ENCODE measurements at places on chromosomes 4 and X.

DNA sequence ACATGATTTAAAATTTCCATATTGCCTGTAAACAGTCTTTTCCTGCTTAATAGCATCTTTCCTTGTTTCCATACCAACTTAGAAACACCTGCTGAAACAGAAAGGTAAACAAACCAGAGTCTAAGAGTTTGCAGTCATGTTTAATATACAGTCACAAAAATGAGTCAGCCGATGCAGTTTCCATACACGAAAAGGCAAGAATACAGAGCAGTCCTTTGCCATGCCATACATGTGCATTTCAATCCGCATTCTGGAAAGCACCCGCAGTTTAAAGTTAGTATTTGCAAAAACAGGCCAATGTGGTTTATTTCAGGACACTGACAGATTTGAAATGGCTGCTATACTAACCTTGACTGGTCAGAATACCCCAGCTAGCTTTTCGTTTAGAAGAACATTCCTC, 32.1 kb downstream of the ASB5 start:
- DNase-seq: no peak

DNA sequence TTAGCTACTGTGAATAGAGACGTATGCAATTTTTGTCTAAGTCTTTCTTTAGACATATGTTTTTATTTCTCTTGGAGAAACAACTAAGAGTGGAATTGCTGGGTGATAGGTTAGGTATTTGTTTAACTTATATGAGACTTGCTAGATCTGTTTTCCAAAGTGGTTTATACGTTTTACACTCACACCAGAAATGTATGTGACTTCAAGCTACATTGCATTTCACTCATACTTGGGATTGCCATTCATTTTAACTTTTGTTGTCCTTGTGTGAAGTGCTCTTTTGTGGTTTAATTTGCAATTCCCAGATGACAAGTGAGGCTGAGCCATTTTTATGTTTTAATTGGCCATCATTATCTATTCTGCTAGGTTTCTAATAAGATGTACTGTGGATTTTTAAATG, 817.2 kb downstream of the GLUD2 start:
- no peak for DNase-seq

- peak; percentile 8 for DNase-seq
Measured at GRCh38 chr4:177480795-177481194, 38.6 kb upstream of the AGA start.

- DNase-seq: no peak
Measured at GRCh38 chrX:7943600-7944245, 16.5 kb upstream of the PNPLA4 start.

DNA sequence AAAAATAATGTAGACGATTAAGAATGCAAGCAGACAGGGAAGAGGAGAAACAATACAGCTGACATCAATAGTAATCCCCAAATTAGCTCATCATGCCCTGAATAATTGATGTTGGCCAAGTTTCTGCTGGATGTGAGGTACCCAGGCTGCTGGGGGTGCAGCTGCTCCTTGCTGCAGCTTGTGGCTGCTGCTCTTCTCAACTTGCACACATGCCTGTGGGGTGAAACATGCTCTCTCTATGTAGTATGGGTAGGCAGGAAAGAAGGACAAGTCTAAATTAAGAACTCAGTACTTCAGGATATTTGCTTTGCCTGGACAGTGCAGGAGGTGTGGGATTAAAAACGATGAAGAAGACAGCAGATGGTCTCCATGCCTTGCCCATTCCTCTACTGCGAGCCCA, 16.7 kb downstream of the EDA2R start:
- DNase-seq: no peak

DNA sequence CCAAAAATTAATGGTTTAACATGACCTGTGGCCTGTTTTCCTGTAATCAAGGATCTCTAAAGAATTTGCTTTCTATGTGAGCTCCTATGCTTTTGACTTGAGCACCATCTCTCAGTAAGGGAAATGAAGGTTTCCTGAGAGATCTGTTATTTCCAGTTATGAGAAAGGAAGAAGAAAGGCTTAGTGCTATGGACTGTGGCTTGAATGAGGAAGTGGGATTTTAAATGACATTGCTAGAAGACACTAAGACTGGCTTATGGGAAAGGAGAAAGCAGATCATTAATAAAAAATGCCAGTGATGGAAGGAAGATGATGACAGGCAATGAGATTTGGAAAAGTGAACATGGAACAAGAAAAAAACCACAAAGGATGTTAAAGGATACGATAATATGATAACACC, 285.4 kb downstream of the OPHN1 start:
- DNase-seq: no peak

GRCh38 chrX:56765811-56766553, 36.9 kb downstream of the NBDY start:
- no peak for DNase-seq

- DNase-seq: no peak
Measured at GRCh38 chr4:94933799-94934198, 176.0 kb downstream of the BMPR1B start.

GRCh38 chrX:22338740-22339139, 66.0 kb downstream of the CBLL2 start:
- peak; percentile 10 for DNase-seq

DNA sequence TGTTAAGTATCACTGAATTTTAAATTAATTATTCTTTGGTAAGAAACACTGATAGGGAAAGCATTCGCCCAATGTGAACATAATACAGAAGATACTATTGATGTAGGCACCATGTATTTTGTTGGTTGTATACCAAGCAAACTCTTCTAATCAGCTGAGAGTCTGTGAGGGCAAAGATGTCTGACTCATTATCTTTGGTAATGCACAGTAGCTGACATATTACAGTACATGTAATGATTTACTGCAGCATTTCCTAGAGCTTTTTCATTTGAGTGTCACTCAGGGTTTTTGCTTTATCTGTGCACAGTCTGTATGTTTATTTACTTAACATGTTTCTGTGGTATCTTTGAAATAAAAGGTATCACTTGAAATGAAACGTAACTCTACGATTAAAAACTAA, 49.2 kb downstream of the CENPVL3 start:
- no peak for DNase-seq

- no peak for DNase-seq
Measured at GRCh38 chr4:141395246-141395830, 174.6 kb downstream of the ZNF330 start.

GRCh38 chrX:43813898-43814297, 68.4 kb downstream of the MAOB start:
- peak; percentile 8 for DNase-seq

GRCh38 chr4:36323816-36324419, 42.5 kb downstream of the DTHD1 start:
- no peak for DNase-seq

- peak; percentile 34 for DNase-seq
Measured at GRCh38 chr4:106522839-106523238, 154.3 kb upstream of the GIMD1 start.

DNA sequence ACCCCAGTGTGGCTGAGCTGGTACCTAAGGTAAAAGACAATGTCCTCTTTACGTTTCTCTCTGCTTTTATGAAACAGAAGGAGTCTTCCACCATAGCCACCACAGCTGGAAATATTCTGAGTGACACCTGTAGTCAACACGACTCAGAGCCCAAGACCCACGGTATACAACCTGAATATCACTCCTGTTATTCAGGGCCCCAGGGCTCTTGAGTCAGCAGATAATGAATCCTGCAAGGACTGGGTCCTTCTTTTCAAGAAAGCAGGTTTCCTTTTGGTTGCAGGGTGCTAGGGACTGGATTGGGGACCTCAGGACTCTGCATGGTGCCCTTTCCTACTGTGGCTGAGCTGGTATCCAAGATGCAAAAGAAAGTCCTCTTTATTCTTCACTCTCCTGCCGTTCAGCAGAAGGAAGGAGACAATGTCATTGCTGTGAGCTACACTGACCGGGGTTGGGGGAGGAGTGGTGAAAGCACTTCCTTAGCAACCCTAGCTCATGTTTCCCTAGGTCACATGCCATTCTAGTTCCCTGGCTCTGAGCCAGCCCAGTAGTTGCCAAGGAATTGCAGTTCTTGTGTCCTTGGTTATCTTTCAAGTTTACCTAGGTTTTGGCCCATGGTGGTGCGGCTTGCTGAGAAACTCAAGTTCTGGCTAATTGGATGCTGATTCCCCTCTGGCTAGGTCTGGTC, 23.7 kb upstream of the UNC5C start:
- no peak for DNase-seq

DNA sequence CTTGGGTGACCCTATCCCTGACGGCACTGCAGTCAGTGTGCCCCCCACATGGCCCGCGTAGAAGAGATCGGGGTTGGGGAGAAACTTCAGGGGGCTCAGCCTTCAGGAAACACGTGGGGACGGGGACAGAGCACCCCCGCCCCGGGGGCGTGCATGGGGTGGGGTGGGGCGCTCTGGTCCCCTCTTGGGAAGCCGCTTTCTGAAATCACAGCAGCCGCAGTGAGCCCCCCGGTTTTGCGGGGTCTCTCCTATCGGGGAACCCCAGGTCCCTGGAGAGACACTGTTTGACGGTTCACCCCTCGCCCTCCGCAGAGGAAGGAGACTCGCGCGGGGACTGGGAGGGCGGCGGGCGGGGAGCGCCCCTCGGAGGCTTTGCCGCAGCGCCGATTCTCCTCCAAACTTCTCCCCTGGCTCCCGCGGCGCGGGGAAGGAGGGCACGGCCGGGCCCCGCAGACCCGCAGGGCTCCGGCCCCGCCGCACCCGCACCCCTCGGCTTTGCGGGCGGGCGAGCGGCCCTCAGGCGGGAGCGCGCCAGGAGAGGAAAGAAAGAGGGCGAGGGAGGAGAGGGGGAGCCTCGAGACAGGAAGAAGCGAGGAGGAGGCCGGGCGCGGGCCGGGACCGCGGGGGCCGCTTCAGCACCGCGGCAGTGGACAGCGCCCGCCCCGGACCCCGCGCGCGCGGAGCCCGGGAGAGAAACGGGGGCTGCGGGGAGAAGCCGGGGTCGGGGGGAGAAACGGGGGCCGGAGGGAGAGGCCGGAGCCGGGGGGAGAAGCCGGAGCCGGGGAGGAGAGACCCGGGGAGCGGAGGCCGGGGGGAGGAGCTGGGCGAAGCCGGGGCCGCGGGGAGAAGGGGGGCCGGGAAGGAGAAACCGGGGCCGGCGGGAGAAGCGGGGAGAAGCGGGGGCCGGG, 612 bp downstream of the CPLX1 start:
- no peak for DNase-seq

GRCh38 chr4:2441393-2442174, 22.8 kb downstream of the CFAP99 start:
- peak; percentile 54 for DNase-seq

DNA sequence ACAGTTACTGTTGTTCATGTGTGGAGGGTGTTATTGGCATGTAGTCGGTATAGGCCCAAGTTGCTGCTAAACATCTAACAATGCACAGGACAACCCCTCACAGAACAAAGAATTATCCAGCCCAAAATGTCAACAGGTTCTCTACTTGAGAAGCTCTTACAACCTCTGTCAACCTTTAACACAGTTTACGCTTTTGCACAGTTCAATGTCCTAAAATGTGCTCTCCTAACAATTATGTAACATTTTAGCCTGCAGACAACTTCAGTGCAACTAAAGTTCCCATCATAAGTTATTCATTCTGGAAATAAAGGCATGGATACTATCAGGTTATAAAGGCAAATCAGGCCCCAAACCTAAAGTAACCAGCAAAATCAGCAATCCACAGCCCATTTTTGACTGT, 66.2 kb downstream of the ASB9 start:
- DNase-seq: no peak

GRCh38 chrX:148755111-148755510, 254.7 kb downstream of the AFF2 start:
- peak; percentile 4 for DNase-seq

DNA sequence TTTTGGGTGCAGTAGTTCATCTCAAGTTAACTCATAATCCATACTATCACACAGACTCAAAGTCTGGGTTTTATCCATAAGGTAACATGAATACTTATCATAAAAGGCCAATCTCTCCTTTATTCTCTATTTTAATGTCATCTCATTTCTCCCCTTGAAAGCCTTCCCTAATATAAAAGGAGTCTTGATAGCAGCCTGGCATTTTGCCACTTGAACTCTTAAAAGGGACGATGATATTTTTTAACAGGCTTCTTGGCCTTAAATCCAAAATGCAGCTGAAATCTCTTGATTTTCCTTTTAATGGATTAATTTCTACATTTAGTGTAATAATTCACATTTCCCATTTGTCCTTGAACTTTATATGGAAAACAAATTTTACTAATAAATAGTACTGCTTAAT, 8.4 kb upstream of the JCHAIN start:
- no peak for DNase-seq

GRCh38 chr4:184097241-184097605, 120.5 kb downstream of the ENPP6 start:
- DNase-seq: no peak

- DNase-seq: no peak
Measured at GRCh38 chrX:8235026-8235425, 64.0 kb upstream of the VCX2 start.

DNA sequence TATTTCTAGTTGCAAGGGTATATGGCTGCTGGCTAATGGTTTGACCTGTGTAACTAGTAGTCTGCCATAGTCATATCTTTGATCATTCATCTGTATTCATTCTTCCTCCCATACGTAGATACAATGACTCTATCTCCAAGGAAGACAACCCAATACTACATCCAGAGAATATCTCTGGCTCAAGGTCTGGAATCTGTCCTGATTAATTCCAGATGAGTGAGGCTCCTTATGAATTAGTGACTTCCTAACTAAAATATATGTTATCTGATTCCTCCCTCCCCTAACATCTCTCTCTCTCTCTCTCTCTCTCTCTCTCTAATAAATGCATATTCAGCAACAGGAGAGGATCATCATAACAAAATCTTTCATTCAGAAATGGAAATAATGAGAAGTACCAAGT, 641.5 kb downstream of the FAT4 start:
- DNase-seq: no peak

- DNase-seq: no peak
Measured at GRCh38 chr4:38519666-38520065, 144.3 kb upstream of the KLF3 start.

DNA sequence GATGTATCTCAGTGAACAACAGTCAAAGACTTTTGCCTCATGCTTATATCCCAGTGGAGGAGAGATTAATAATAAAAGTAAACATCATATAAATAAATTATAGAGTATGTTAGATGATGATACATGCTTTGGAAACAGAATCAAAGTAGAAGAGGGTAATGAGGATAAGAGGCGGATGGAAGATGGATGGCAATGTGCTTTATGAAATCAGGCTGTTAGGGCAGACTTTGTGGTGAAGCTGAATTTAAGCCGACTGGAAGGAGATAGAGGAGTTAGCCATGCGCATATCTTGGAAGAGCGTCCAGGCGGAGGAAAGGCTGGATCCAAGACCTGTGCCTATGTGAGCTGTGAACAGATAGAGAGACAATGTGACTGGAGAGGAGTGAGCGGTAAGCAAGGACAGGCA, 74.9 kb upstream of the GUCY1A1 start:
- DNase-seq: no peak

GRCh38 chrX:134444681-134445080, 15.3 kb upstream of the HPRT1 start:
- DNase-seq: no peak

All from RPMI7951 (cell line).